Umbilical cord (tissue), 2 donors: ENCODE measurements at places on chromosomes 16 and 17.

- DNase-seq, result no peak
These were observed 16.3 kb upstream of the RFFL start for GRCh38 chr17:35079547-35080423.

DNA sequence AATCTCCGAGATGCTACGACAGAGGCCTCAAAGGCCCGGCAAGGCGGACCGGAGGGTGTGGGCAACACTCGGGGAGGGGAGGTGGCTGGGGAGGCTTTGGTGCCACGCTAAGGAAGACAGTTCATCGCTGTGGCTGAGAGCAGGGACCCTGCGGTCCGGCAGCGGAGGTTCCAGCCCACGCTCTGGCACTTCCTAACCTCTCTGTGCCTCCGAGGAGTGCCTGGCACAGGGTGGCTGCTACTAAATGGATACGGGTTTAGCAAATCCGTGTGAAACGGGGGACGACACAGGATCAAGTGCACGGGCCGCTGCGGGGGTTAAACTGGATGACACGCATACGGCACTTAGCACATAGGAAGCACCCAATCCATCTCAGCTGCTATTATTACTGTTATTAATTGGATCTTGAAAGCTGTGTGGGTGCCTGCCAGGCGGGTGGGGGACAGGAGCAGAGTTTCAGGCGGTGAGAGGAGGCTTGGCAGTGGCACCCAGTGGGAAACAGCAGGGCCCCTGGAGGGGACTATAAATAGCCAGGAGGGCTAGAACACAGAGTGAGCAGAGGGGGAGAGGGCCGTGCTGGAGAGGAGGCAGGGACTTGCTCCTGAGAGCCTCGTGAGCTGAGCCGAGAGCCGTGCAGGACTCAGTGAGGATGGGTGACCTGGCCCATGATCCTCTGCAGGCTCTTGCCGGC, 45.0 kb downstream of the ABR start:
- DNase-seq, result no peak

DNA sequence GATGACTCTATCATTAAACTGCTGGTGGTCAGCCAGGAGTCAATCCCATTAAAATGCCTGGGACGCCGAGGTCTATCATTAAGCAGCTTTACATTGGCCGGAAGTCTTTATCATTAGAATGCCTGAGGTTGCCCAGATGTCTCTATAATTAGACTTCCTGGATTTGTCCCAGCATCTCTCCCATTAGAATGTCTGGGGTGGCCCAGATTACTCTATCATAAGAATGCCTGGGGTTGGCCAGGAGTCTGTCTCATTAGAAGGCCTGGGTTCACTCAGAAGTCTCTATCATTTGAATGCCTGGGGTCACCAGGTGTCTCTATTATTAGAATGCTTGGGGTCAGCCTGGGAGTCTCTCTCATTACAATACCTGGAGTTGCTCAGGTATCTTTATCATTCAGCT, 2227.2 kb downstream of the TP53TG3F start:
- DNase-seq, result no peak

- DNase-seq, result no peak
These were observed 511.5 kb downstream of the TOX3 start for GRCh38 chr16:52035436-52035835.
